ENCODE measurements at places on chromosomes 7 and 10. TPM values are rescaled to one million over a fixed set of nuclear protein-coding genes. Genes with fewer than 3 reads are reported as not detected.

The ATRNL1 gene
- 39.6 TPM for total RNA-seq

The BET1 gene
- total RNA-seq, result 26.9 TPM

DNA sequence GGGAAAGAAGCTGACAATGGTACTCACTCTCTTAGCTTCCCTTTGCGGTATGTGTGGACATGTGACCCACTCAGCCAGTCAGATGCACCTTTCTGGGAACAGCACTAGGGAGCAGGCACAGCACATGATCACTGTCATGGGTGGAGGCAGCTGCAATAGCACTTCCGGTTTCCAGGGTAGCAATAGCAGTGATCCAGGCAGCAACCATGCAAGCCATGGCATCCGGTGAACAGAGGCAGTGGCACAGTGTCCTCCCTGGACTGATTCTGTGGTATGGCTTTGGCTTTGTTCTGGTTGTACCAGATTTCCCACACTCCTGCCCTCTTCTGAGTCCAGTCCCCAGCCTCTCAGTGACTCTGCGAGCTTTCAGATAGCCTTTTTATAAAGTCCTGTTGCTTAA lies 86.8 kb upstream of the NAMPT start:
- H3K4me3 ChIP-seq, result no peak overlapping the region
- no peaks in the 10 kb centered on the region for H3K4me1 ChIP-seq
- DNase-seq, result no peak
- no peak overlapping the region for H3K27ac ChIP-seq

The LRIT1 gene
- total RNA-seq, result not detected

DNA sequence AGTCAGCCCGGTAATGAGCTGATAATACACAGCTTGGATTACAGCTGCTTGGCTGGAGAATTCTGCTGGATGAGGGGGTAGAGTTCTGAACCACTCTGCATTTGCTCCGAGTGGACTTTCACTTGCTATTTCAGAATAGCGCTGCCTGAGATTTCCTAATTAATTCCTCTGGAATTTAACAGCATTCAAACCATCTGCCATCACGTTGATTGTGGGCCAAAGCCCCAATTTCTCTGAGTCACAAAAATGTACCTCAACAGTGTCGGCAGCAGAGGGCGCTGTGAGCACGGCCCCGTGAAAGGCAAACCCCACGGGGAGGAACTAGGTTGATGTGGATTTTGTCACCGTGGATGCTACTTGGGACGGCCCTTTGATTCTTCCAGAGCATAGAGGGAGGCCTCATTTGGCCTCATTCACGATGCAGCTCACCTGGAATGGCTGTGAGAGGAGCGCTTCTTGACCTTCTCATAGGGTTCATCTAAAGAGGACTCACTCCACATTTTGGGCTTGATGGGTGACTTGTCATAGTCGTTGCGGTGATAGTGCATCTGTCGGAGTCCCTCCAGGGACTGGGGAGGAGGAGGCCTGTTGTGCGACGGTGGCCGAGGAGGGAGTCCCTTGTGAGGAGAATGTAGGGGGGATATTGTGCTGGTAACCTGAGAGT lies 73.3 kb downstream of the PRPF18 start:
- DNase-seq, result peak; percentile 73
- H3K4me3 ChIP-seq, result no peak overlapping the region
- H3K27ac ChIP-seq, result peak overlapping the region; percentile 63
- peaks cover 11% of the 10 kb centered on the region for H3K4me1 ChIP-seq
- no peaks in the 10 kb centered on the region for H3K27me3 ChIP-seq

The RNF32 gene
- 1.5 TPM for total RNA-seq

DNA sequence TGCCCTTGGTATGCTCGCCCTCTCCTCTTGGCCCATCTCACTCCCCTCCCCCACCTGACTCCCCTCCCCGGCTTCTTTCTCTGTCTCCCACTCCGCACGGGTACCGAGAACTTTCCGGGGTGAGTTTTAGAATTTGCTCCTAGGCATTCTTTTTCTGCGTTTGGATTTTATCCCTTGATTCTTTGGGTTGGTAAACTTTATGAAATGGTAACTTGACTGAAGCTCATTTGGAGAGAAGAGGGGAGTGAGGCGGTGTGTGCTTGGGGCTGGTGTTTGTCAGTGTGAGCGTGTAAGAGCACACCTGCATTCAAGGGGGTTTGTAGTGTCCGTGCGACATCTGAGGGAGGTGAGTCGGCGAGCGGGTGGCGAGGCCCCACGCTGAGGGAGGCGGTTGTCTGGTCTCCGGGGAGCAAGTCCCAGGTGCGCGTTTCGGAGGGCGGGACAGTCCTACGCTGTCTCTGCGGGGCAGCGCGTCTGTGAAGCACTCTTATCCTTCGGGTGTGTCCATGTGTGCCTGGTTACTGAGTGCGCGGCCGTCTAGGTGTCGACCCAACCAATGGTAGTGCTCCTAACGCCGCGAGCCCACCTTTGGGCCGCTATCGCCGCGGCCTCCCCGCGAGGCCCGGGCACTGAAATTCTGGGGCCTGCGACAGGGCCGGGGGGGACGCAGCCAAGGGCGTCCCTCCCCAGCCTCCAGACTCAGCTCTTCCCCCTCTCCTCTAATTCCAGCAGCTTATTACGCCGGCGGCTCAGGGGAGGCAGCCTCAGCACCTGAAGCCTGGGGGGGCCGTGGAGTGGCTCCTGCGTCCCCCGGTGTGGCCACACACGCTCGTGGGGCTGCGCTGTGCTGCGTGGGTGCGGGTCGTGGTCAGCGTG lies 2.6 kb upstream of the ZNF503 start:
- no peaks in the 10 kb centered on the region for H3K27me3 ChIP-seq
- peak overlapping the region; percentile 80 for H3K4me3 ChIP-seq
- peak overlapping the region; percentile 97 for H3K27ac ChIP-seq
- peaks cover 34% of the 10 kb centered on the region for H3K4me1 ChIP-seq
- H3K36me3 ChIP-seq, result no peaks in the 10 kb centered on the region

DNA sequence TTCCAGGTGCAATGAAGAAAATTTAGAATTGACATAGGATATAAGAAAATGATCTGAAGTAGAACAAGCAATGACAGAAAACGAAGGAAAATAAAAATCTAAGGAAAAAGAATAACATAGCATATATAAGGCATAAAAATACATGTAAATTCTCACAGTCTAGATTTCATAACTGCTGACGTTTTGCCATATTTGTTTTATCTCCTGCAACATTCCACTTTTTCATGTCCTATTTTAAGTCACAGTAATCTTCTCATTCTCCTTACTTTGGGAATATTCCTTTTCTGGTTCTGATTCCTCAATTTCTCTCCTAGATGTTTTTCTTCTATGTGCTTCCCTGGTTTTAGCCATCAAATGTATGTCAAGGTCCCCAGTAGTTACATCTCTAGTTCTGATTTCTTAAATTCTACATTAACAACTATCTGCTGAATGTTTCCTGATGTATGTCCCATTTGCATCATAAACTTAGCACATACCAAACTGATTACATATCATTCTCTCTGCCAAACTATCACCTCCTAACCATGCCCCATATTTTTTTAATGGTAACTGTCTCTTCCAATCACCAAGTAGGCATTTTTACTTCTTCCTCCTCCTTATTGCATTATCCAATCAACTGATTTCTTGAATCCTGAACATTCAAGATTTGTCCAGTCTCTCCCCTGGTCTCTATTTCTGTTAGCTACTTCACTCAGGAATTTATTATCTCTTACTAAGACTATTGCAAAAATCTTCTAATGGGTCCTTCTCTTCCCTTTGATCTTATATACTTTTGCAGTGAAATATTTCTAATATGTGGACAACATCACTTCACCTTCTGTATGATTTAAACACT lies 171.3 kb downstream of the DNAJC1 start:
- H3K27ac ChIP-seq, result peak overlapping the region; percentile 47
- H3K36me3 ChIP-seq, result peaks cover 76% of the 10 kb centered on the region
- no peaks in the 10 kb centered on the region for H3K27me3 ChIP-seq
- no peaks in the 10 kb centered on the region for H3K4me1 ChIP-seq
- DNase-seq, result no peak

GRCh38 chr7:25860275-25861163 lies 291.5 kb upstream of the NFE2L3 start:
- no peak for DNase-seq
- no peaks in the 10 kb centered on the region for H3K36me3 ChIP-seq
- H3K4me1 ChIP-seq, result peaks cover 30% of the 10 kb centered on the region
- peaks cover 19% of the 10 kb centered on the region for H3K27me3 ChIP-seq
- H3K4me3 ChIP-seq, result no peak overlapping the region

DNA sequence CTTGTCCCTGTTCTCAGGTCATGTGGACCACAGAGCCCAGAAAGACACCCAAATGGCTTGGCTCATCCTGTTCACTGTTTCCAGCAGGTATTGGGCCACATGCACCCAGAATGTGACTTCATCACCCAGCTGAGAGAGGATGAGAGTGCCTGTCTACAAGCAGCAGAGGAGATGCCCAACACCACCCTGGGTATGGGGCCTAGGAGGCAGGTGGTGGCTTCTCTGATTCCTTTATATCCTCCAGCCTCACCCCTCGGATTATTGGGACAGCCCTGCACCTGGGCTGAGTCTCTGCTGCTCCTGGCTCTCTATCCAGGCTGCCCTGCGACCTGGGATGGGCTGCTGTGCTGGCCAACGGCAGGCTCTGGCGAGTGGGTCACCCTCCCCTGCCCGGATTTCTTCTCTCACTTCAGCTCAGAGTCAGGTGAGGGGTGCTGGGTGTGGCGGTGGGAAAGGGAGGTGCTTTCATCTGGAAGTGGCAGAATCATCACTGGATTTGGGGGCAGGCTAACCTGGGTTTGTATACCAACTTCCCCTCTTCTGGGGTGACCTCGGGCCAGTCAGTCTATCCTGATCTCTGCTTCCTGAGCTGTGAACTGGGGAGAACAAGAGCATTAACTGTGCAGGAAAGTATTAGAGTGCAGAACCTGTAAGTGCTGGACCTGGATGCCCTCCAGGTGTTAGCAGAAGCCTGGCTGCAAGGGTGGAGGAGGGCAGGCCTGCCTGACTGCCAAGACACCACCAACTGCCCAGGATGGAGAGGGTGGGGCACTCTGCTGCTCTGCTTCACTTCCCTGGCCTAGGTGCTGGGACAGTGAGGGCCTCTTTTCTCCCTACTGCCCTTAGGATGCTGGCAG lies 5.2 kb downstream of the GHRHR start:
- no peaks in the 10 kb centered on the region for H3K4me1 ChIP-seq
- peaks cover 73% of the 10 kb centered on the region for H3K27me3 ChIP-seq
- no peak overlapping the region for H3K4me3 ChIP-seq

DNA sequence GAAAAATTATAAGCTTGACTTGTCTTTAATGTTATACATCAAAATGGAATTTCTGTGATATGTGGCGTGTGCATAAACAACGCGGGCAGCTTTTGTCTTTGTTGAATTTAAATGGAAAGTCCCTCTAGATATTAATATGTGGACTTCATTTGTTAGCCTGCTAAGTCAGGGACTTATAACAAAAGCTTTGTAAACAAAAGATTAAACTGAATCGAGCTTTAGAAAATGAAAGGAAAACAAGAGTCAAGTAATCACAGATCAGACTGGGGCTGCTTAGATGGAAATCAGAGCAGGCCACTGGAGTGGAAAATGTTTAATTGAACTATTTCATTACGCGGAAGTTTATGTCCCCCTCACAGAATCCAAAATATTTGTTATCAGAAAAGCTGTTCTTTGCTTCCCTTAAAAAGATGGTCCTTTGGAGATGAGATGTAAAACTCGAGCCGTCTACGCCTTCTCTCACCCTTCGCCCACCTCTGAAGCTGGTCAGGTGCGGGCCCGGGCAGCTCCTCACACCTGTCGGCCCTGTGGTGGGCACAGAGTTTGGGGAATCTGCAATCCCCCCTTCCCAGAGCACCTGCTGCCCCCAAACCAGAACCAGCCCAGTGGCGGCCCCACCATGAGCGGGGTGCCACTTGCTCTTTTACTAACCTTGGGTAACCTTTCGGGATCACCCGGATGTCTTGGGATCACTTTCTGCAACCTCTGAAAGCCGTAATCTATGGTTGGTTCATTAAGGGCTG lies 116.2 kb downstream of the EBF3 start:
- DNase-seq, result no peak
- no peak overlapping the region for H3K4me3 ChIP-seq
- no peaks in the 10 kb centered on the region for H3K36me3 ChIP-seq
- no peaks in the 10 kb centered on the region for H3K4me1 ChIP-seq
- no peak overlapping the region for H3K27ac ChIP-seq
- H3K27me3 ChIP-seq, result peaks cover 1% of the 10 kb centered on the region

DNA sequence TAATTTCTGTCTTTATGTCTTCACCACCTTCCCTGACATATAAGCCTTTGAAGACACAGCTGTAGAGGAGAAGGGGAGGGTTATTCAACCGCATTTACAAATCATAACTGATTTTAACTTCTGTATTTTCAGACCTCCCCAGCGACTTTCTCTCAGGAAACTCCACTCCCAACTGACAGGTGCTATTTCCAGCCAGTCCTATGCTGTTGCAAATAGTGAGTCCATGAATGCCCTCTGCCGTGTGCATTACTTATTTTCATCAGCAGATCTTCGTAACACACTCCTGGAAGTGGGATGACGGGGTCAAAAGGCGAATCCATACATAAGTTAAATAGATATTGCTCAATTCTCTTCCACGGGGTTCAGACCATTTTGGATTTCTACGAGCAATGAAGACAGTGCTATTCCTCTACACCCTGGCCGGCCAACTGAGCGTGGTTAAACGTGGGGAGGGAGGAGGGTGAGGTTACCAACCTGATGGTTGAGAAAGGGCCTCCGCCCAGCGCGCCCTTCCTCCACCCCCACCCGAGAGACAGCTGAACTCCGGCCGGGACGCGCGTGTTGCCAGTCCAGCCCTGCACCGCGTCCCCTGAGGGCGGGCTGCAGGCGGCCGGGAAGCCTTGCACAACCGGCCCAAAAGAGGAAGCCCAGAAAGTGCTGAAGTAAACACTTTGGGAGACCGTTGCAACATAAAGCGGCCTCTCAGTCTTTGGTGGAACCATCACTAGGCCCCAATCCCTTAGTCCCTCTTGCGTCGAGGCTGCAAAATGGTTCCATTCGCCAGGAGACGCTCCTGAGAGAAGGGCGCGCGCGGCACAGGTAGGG lies at the start of gene APBB1IP:
APBB1IP (plus strand) TSS at position 705 of the 825 bp plus-strand sequence. CDS start 53,986 bp downstream, outside the sequence.
- H3K36me3 ChIP-seq, result no peaks in the 10 kb centered on the region
- peaks cover 34% of the 10 kb centered on the region for H3K27me3 ChIP-seq
- DNase-seq, result no peak
- H3K27ac ChIP-seq, result no peak within 1 kb of the TSS
- peaks cover 3% of the 10 kb centered on the region for H3K4me1 ChIP-seq

GRCh38 chr10:4662576-4663161 lies 163.3 kb upstream of the AKR1E2 start:
- no peak for DNase-seq
- peak overlapping the region; percentile 86 for H3K27ac ChIP-seq
- H3K4me1 ChIP-seq, result peaks cover 23% of the 10 kb centered on the region
- H3K4me3 ChIP-seq, result no peak overlapping the region

The HOXA3 gene
- total RNA-seq, result 197 TPM

DNA sequence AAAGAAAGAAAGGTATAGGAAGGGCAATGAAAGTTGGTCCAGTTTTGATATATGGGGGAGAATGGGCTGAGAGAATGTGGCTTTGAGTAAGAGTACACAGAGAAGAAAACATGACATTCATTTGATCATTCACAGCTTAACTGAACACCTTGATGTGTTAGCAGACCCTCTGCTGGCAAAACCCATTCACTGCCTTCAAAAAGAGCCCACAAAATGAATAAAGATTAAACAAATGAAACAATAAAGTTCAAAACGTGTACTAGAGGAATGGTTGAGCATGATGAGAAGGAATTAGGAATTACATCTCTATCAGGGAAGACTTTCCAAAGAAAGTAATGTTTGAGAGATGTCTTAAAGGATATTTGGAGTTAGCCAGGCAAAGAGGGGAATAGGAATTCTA lies 2.1 kb downstream of the WEE2 start:
- H3K27me3 ChIP-seq, result no peaks in the 10 kb centered on the region
- no peaks in the 10 kb centered on the region for H3K4me1 ChIP-seq
